ENCODE measurements at places on chromosomes 6 and 20. TPM values are rescaled to one million over a fixed set of nuclear protein-coding genes. Genes with fewer than 3 reads are reported as not detected.

SLC52A3 gene
- total RNA-seq = 0.26 TPM

GRCh38 chr20:21232546-21233280, 70.4 kb upstream of the XRN2 start:
- DNase-seq = no peak

- no peak for DNase-seq
These were observed 116.0 kb downstream of the TRMT11 start for GRCh38 chr6:126102358-126102757.

- no peak for DNase-seq
These were observed 6.3 kb upstream of the ARFGEF3 start for GRCh38 chr6:138155443-138155842.

KCNK5 gene
- total RNA-seq = 0.26 TPM

All from bronchial epithelial cell (primary cell).